ENCODE measurements at places on chromosomes 13 and 19.
A peak's percentile ranks its signal among the peaks of the same experiment; 100 is the strongest.

DNA sequence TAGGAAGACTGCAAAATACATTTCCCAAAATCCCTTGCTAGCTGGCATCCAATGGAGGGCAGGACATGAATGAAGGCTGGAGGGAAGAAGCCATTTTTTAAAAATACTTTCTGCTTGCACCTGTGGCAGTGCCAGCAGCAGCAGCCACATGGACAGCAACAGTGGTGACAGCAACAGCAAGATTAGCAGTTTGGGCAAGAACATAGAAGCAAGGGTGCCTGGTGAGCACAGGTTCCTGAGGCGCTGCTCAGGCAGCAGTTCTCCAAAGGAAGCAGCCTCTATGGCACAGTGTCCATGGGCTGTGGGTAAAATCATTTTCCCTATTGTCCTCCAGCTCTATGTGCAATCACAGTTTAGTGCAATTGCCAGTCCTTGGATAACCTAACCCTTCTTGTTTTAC, 1.3 kb upstream of the FAM216B start:
- DNase-seq: no peak

DNA sequence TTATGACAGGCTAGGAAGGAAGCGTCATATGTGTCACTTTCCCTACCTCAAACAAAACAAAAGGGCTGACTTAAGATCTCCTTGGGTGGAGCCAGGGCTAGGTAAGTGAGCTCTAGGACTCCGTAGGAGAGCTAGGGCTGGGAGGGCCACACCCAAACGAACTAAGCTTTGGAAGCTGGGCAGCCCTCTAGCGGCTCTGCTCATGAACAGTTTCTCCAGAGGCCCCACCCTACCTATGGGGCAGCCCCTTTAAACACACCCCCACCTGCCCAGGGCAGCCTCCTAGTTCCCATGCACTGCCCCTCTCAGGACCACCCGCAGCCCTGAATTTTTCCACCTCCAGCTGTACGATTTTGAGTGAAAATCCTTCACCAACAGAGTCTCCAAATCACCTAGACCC, 3.5 kb downstream of the PEG3 start:
- DNase-seq: no peak

GRCh38 chr13:33257841-33258807, 27.4 kb downstream of the STARD13 start:
- no peak for DNase-seq

GRCh38 chr19:34995551-34995950, 4.6 kb upstream of the GRAMD1A start:
- no peak for DNase-seq

GRCh38 chr13:67377919-67378318, 147.8 kb upstream of the PCDH9 start:
- no peak for DNase-seq

DNA sequence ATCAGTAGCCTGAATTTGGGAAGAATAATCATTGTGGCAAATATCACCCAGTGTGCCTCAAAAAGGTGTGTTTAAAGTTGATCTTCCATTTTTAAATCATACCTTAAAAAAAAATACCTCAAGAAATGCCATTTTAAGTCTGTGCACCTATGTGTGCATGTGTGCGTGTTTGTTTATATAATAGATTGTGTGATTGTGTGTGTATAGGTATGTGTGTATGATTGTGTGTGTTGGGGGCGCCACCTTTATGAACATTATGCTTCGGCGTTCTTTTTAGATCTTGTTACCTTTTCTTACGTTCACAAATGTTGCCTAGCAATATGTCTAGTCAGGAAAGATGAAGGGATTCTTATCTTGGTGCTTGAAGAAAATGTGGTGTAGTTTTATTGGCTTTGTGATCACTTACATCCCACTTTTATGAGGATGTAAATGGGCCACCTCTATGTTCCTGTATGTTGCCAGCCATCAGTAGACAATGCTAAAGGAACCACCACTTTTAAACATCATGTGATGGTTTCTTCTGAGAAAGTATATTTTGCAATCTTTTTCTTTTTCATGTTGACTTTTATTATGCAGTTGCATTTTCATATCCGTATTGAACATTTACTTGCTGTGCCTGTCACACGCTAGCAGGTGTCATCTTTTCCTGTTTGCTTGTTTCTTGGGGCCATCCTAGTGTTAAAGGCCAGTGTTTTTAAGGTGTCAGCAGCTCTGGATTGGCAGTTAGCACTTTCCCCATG, 2.2 kb upstream of the IRS2 start:
- no peak for DNase-seq

DNA sequence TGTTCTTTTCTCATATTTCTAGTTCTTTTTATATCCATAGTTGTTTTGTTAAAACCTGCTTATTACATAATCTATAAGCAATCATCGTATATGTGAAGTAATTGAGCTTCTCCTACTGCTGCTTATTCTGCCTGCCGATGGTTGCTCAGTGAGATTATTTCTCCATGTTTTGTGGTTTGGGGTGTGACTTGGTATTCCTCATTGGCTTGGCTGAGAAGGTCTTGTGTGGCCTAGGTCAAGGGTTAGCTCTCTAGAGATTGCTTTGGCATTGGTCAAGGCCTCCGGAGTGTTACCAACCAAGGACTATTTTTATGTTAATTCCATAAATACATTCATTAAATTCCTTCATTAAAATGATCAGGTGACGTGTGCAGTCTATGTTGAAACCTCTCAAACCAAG, 302.8 kb downstream of the MYO16 start:
- no peak for DNase-seq

- DNase-seq: no peak
Measured at GRCh38 chr19:38671654-38672053, 24.2 kb downstream of the ACTN4 start.

DNA sequence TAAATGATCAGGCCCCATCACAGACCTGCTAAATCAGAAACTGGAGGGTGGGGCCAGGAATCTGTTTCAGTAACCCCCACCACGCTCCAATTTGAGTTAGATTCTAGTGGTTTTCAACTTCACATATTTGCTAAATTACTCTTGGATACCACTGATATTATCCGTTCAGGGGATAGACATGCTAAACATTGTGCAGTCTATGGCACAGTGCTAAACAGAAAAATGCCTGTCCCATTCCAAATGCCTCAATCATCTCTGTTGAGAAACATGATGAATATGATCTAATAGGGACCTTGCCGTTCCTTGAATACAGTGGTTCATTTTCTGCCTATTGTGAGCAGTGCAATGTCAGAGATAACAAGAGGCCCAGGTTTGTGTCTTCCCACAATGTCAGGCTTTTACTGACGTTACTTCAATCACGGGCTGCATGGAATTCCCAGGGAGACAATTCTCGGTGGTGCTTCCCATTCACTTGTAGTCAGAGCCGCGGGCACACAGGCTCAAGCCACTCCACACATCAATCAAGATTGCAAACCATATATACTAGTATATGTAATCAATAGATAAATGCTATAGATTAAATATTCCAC, 52.7 kb downstream of the MYO16 start:
- DNase-seq: no peak

- DNase-seq: no peak
Measured at GRCh38 chr13:83877651-83878355, 4.5 kb downstream of the SLITRK1 start.

GRCh38 chr13:98054301-98054700, 88.6 kb upstream of the FARP1 start:
- no peak for DNase-seq

DNA sequence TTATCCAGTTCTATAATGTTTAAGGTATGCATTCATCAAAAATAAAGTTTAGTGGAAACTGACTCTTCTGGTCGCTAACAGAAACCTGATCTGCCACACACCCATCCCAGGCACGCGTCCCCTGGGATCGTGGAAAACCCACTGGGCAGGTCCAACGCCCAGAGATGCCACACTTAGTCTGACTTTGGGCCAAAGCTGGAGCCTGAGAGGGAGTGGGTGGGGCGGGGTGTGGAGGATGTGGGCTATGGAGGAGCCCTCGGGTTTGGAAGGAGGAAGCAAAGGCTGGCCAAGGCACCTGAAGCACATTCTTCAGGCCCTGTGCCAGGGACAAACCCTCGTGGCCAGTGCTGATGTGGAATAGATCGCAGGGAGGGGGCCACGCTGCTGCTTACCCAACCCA, 2.5 kb downstream of the IGFL1 start:
- no peak for DNase-seq

GRCh38 chr13:87536499-87536898, 134.7 kb upstream of the SLITRK5 start:
- DNase-seq: no peak

- peak; percentile 45 for DNase-seq
Measured at GRCh38 chr13:74026753-74027152, 107.5 kb downstream of the KLF12 start.

DNA sequence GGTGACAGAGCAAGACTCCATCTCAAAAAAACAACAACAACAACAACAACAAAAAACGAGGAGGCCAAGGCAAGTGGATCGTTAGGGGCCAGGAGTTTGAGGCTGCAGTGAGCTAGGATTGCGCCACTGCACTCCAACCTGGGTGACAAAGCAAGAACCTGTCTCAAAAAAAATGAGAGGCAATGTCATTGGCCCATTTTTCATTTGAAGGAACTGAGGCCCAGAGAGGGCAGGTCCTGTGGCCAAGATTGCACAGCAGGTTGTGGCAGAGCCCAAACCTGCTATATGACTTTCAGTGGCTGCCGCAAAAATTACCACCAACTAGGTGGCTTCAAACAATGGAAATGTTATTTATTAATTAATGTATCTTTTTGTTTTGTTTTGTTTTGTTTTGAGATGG, 5.5 kb downstream of the PIK3R2 start:
- no peak for DNase-seq

- no peak for DNase-seq
Measured at GRCh38 chr19:17936379-17936778, 3.6 kb downstream of the CCDC124 start.

- DNase-seq: no peak
Measured at GRCh38 chr13:41554626-41555386, 97.5 kb downstream of the RGCC start.

DNA sequence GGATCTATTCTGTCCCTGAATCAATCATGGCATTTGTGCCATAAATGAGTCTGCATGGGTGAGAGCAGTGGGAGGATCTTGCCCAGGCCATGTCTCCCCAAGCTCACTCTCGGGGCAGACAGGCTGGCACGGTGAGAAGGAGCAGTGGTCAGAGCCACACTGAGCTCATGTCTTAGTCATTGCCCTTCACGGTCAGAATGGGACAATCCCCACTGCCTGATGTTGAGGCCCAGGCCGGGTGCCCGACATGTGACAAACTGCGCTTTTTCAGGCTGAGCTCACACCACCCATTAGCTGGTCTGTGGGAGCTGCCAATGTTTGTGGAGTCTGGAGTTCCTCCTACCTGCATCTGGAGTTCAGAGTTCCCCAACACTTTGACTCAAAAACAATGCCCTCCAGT, 481.9 kb downstream of the COG6 start:
- DNase-seq: no peak

DNA sequence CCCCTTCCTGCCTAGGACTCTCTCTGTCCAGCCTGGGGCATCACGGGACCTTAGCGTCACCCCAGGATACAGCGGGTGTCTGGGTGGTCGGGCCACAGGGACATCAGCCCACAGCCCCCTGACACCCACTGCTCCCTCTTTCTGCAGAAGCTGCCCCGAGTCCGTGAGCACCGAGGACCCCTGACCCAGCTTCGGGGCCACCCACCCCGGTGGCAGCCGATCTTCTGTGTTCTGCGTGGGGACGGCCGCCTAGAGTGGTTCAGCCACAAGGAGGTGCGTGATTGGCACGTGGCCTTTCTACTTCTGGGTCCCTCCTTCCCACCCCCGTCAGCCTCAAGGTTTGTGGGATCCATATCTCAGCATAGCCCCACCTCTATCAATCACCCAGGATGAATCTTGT, 20.7 kb downstream of the PGLS start:
- DNase-seq: no peak

DNA sequence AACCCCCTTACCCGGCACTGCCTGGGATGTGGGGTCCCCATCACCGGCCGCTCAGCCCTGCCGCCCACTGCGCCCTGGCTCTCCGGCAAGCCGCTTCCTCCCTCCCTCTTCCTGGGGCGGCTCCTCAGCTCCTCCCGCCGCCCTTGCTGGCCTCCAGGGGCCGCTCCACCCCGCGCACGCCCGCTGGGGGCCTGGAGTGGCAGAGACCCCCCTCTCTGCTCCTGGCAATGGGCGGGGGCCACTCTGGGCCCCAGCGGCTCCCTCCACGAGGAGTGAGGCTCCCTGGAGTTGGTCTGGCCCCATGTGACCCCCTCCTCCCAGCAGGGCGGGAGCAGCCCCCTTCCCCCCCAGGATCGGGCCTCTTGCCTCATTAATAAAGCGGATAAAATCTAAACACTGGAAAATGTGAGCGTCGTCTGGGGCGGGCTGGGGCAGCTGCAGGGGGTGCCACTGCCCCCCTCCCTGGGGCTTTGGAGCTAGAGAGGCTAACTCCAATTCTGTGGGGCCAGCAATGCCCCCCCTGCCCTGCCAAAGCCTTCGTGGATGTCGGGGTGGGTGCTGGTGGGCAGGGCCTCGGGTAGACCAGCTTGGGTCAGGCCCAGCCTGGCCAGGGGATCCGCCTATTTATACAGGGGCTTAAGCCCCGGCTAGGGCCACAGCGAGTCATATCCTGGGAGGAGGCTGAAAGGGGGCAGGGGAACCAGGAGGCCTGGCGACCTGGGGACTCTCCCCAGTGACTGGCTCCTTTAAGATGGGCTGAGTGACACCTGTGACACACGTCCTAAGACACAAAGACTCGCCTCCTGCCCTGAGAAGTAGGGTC, at the start of gene PTGER1:
Gene PTGER1 (minus strand): TSS at position 104 of the 823 bp plus-strand sequence. CDS start 1,034 bp downstream, outside the sequence.
- no peak for DNase-seq

DNA sequence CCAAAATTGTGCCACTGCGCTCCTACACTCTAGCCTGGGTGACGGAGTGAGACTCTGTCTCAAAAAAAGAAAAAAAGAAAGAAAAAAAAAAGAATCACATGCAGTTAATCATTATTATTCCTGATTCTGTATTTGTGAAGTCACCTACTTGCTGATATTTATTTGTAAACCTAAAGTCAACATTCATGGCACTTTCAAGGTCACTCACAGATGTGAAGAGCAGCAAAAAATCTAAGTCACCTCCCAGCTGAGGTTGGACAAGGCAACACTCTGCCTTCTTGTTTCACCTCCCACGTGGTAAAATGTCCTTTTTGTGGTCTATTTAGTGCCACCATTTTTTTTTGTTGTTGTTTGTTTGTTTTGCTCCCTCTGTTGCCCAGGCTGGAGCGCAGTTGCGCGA, 26.5 kb downstream of the WDR88 start:
- DNase-seq: no peak

GRCh38 chr13:24225930-24226329, 65.4 kb downstream of the SPATA13 start:
- DNase-seq: no peak

- no peak for DNase-seq
Measured at GRCh38 chr19:4816202-4816949, 15.1 kb downstream of the TICAM1 start.

DNA sequence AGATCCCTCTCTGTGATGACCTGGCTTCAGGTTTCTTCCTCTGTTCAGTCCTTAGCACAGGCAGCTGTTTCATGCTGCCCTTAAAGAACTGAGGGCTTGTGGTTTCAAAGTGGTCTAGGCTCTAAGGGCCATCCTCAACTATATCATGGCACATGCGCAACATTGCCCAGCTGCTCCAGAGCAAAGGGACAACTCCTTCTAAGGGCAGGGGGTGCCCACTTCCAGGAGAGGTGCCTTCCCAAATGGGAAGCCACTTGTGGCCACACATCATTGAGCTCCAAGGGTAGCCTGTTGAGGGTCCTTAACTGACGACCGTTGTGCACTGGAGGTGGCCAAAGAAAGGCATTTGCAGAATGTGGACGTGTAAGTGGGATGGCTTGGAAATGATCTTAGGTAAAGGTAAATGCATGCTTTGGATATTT, 7.3 kb downstream of the GPR183 start:
- no peak for DNase-seq

GRCh38 chr13:29050719-29051118, 230.6 kb downstream of the MTUS2 start:
- no peak for DNase-seq
